ENCODE measurements at places on chromosomes 7 and 10.

GRCh38 chr7:87216701-87217508 is 2.6 kb downstream of the TMEM243 start:
- DNase-seq = no peak

GRCh38 chr10:122232769-122233168 is 38.3 kb upstream of the BTBD16 start:
- DNase-seq = no peak

GRCh38 chr10:3950676-3951275 is 165.8 kb upstream of the KLF6 start:
- no peak for DNase-seq

- no peak for DNase-seq
Observed at GRCh38 chr10:132500781-132501415, 36.7 kb upstream of the INPP5A start.

GRCh38 chr7:121366852-121367431 is 29.2 kb downstream of the FAM3C start:
- DNase-seq = no peak
